ENCODE measurements at places on chromosomes 16 and 17.
A peak's percentile ranks its signal among the peaks of the same experiment; 100 is the strongest.

DNA sequence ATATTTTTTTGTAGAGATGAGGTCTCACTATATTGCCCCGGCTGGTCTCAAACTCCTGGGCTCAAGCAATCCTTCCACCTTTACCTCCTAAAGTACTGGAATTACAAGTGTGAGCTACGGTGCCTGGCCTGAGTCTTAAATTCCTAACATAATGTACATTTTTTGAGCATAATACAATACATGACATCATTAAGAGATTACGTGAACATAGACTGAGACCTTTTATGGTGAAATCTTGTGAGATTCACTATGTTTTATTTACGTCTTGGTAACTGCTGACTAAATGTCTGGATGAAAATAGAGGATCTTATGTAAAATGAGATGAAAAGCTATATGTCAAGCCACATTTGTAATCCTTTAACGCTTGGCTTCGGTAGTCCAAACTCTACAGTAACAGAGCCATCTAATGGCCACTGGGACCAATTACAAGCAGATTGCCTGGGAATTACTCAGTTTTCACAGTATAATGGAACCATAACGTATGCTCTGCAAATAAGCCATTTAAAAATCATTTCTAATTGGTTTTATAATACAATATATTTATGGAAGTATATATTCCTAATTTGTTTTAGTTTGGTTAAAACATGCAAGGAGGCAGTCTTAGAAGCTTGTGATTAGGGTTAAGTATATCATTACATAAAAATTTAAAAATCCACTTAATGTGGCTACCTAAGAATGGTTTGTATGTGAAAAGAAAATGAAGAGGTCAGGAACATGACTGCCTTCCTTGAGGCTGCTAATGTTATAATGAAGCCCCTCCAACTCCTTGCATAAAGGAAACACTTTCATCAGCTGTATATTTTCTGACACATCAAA, 8.1 kb upstream of the EFCAB13 start:
- DNase-seq = peak; percentile 95

- no peak for DNase-seq
These were observed 182.5 kb upstream of the ASIC2 start for GRCh38 chr17:33475594-33475993.

GRCh38 chr16:87921236-87921773, 15.0 kb downstream of the CA5A start:
- no peak for DNase-seq

GRCh38 chr16:12674071-12674470, 129.6 kb downstream of the CPPED1 start:
- peak; percentile 83 for DNase-seq

- DNase-seq = no peak
These were observed 2.7 kb downstream of the HS3ST3B1 start for GRCh38 chr17:14303343-14304221.

GRCh38 chr16:30052671-30053372, 12.7 kb upstream of the ALDOA start:
- peak; percentile 91 for DNase-seq

DNA sequence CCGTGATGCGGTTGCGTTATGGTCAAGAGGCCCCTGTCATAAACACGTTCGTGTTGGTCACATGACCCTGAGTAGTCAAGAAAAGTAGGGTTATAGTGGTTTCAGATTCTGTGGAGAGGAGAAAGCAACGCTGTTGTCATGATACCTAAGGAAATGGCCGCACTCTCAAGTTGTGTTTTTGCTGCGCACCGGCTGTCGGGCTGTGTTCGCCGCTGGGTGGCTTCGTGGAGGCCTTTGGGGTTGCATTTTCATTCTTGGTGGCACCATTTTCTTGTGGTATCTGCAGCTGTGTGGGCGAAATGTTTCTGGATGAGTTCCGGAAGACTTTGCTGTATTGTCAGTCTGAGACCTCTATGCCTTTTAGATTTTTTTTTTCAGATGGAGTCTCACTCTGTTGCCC, 35.0 kb downstream of the DEF8 start:
- DNase-seq = no peak

- DNase-seq = no peak
These were observed 10.0 kb downstream of the FBXL20 start for GRCh38 chr17:39391448-39391847.

DNA sequence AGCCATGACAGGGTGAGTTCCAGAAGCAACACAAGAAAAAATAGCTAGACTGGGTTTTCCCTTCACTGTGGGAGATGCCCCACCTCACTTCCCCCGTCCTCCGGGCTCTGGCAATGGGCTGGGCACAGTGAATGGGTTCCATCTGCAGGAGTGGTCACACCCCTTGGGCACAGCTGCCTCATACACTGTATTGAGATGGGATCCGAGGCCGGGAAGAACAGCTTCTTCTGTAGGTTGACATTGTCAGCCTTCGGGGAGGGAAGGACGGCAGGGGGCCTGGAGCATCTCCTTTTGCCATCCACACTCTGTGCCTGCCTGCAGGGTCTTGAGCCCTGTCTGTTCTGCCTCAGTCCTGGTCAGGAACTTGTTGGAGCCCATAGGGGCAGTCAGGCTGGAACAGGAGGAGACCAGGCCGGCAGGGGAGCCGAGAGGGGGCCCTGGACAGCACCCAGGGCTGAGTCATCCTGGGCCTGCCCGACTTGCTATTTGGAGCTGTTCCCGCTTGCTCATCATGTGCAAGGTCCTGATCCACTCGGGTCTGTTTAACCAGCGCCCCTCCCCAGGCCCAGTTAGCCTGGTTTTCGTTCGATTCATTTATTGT, 286.7 kb downstream of the SEC14L1 start:
- peak; percentile 76 for DNase-seq

GRCh38 chr17:2416010-2416734, 15.3 kb upstream of the MNT start:
- DNase-seq = peak; percentile 79

DNA sequence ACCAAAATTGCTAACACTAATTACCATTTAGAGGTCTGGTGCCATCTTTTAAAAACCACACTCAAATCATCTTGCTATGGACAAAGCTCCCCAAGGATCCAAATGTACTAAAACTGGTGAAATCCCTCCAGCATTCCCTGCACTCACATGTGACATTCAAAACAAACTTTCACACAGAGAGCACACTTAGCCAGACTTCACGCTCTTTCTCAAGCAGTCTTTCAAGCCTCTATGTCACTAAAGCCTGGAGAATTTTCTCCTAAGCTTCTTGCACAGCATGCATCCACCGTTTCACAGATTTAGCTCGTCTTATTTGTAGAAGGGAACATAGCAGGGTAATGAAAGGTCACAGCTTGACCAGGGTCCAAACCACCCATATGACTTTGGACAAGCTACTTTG, 19.3 kb downstream of the CMTM3 start:
- no peak for DNase-seq

- DNase-seq = no peak
These were observed 6.2 kb downstream of the SLC9A5 start for GRCh38 chr16:67254801-67255552.

- DNase-seq = no peak
These were observed 821.1 kb upstream of the EEF2KMT start for GRCh38 chr16:5918567-5919130.

GRCh38 chr17:17119533-17119932, 77.3 kb downstream of the MPRIP start:
- DNase-seq = peak; percentile 23

- no peak for DNase-seq
These were observed 291.7 kb downstream of the CEP112 start for GRCh38 chr17:65900216-65900615.

DNA sequence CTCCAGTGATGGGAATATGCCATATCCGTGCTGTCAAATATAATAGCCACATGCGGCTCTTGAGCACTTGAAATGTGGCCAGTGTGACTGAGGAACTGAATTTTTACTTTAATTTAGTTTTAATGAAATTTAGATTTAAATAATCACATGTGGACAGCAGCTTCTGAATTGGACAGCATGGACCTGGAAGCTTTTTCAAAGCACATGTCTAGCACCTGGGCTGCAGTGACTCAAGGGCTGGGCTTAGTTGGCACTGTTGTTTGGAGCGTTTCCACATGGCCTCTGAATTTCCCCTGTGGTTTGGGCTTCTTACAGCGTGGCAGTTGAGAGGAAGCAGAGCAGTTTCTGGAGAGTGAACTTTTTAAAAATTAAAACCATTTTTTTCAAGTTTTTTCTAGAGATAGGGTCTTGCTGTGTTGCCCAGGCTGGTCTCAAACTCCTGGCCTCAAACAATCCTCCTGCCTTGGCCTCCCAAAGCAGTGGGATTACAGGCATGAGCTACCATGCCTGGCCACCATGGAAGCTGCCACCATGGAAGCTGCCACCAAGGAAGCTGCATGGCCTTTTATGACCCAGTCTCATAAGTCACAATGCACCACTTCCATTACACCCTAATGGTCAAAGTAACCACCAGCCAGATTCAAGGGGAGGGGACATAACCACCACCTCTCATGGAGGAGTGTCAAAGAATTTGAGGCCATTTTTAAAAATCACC, 6.7 kb upstream of the TOB1 start:
- peak; percentile 31 for DNase-seq

GRCh38 chr17:82917699-82918345, 78.0 kb upstream of the ZNF750 start:
- DNase-seq = peak; percentile 42

GRCh38 chr17:18021372-18021771, 17.6 kb downstream of the ATPAF2 start:
- no peak for DNase-seq

- DNase-seq = no peak
These were observed 606.4 kb upstream of the CDH8 start for GRCh38 chr16:62642677-62643076.

DNA sequence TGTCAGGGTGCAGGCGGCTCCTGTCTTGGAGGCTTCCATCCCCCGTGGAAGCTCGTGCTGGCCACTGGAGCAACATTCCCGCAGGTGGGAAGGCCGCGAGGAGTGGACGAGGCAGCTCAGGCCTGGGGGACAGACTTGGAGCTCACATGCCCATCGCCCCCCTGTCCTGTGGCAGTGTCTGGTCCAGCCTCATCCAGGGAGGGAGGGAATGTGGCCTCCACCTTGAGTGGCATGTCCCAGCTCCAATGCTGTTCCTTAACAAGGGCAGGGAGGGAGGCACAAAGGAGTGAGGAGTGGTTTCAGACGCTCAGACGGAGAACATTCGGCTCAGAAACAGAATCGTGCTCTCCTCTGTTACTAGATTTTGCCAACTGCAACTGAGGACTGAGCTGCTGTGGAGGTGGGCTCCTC, 159.4 kb upstream of the CHMP6 start:
- peak; percentile 69 for DNase-seq

- peak; percentile 62 for DNase-seq
These were observed 6.8 kb downstream of the MYO1C start for GRCh38 chr17:1485423-1486376.

- DNase-seq = no peak
These were observed 52.4 kb upstream of the MRPS23 start for GRCh38 chr17:57902117-57902799.

All from fibroblast of skin of abdomen (primary cell).